ENCODE measurements at places on chromosomes 13 and 19.

- no peak for DNase-seq
These were observed 2.5 kb upstream of the CACNG6 start for GRCh38 chr19:53988981-53989380.

- no peak for DNase-seq
These were observed 27.1 kb upstream of the GRTP1 start for GRCh38 chr13:113390874-113391497.

DNA sequence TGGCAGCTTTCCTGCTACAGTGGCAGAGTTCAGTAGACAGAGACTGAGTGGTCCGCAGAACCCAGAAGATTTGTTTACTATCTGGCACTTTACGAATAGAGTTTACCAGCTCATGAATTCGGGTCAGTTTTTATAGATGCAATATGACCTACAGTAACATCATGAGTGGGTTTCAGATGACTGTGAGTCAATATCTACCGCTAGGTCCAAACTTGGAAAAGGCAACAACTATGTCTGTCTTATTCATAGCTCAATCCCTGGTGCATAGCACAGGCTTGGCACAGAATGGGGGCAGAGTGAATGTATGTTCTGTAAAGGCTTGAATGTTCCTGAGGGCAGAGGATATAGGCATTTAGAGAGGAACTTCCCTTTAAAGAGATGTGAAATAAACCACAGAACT, 65.2 kb downstream of the RAP2A start:
- no peak for DNase-seq

- no peak for DNase-seq
These were observed 159.4 kb downstream of the NHLRC3 start for GRCh38 chr13:39197647-39198007.

DNA sequence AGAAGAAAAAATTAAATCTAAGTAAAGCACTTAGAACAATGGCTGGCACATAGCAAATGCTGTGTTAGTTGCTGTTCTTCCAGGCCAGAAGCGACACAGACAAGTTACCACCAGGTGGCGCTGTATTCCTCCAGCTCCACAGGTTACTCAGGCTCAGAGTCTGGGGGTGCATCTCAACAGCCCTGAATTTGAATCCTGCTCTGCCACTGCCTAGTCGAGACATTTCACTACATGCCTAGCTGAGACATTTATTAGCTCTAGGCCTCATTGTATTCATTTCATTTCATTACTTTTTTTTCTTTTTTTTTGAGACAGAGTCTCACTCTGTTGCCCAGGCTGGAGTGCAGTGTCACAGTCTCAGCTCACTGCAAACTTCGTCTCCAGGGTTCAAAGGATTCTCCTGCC, 16.4 kb upstream of the CYP2B6 start:
- peak; percentile 79 for DNase-seq

- DNase-seq: peak; percentile 36
These were observed 11.3 kb downstream of the GTPBP3 start for GRCh38 chr19:17348700-17349099.

DNA sequence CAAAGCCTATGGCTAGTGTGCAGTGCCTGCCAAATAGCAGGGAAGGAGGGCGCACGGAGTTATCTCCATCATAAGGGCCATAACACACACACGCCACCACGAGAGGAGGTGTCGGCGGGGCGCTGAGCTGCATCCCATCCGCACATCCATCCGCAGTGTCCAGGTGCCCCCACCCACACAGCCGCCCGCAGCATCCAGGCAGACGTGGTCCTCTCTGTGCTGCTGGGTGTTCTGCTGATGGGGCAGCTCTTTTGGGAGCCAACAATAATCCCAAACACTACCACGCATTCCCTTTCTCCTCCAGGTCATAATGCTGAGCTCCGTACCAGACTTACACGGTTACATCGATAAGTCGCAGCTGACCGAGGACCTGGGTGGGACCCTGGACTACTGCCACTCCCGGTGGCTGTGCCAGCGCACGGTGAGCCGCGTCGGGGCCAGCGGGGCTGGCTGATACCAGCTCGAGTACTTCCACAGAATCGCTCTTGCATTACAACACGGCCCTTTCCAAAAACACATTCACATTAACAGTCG, 41.5 kb upstream of the F7 start:
- no peak for DNase-seq

DNA sequence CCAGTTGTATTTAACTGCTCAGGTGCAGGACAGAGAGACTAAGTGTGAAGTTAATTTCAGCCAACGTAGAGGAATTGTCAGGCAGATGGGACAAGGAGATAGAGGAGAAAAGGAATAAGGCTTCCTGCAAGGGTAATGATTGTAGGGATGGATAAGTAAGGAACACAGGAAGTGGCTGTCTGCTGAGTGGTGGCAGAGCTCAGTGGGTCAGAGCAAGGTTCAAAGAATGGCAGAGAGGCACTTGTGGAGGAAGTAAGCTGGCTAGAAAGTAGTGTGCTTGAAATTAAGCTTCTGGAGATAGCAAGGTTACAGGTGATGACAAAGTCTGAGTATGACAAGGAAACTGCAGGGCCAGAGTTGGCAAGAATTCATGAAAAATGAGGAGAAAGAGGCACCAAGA, 47.9 kb downstream of the USPL1 start:
- DNase-seq: no peak

GRCh38 chr13:101575581-101575980, 123.1 kb downstream of the ITGBL1 start:
- DNase-seq: no peak

DNA sequence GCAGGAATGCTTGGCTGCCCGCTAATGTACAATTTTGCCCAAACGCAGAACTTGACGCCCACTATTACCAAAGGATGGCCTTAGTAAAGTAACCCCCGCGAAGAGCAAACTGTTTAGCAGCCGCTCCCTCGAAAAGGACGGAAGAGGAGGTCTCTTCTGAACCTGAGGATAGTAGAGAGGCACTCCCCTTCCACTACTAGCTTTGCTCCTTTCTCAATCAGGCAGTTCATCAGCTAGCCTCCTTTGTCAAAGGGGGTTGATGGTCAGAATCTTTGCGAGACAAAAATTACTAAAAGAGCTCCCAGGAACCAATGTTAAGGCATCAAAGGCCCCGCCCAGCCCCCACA, 534 bp downstream of the CAB39L start:
- DNase-seq: peak; percentile 24

DNA sequence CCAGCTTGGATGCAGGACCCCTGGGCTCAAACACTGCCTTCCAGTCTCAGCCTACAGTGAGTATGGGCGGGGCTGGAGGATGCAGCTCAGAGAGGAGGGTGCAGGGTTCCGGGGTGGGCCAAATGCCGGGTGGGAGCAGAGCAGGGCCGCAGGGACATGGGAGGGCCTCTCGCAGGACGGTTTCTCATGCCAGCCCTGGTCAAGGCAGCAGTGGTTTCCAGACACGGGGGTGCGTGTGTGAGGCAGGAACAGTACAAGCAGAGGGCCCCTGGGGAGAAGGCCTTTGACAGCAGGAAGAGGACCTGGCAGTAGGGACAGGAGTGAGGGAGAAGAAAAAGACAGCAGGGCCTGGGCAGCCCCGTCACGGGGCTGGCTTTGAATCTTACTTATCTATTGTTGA, 34.1 kb downstream of the CRTC1 start:
- DNase-seq: no peak

DNA sequence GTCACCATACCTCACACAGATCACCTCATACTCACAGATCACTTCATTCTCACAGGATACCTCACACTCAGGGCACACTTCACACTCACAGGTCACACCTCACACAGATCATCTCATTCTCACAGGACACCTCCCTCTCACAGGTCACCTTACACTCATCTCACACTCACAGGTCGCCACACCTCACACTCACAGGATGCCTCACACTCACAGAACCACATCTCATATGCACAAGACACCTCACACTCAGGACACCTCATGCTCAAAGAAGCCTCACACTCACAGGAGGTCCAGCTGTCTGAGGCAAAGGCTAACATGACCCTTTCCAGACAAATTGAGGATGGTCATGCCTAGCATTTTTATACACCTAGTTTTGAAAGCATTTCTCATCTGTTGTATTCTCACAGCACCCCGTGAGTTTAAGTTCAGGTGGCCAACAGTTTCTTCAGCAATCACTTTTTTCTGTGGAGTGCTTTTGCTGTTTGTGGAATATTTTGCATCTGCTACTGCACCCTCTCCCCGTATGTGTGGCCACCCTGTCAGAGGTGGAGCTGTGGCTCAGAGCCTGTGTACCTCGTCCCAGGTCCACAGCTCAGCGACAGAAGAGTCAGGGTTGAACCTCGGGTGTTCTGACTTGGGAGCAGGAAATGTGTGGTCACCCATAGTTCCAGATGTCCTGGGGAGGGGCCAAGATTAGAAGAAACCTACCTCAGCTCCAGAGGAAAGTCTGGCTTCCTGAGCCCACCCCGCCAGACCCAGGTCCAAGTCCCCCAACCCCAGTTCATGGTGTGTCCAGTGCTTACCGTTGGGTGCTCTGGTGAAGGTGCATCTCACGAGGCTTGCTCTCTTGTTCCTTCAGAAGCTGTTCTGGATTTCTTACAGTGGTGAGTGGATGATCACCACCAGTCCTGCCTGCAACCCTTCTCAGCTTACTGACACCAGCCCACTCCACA, 7.6 kb downstream of the F7 start:
- DNase-seq: no peak

- DNase-seq: peak; percentile 68
These were observed 11.7 kb downstream of the CIC start for GRCh38 chr19:42280815-42281145.

DNA sequence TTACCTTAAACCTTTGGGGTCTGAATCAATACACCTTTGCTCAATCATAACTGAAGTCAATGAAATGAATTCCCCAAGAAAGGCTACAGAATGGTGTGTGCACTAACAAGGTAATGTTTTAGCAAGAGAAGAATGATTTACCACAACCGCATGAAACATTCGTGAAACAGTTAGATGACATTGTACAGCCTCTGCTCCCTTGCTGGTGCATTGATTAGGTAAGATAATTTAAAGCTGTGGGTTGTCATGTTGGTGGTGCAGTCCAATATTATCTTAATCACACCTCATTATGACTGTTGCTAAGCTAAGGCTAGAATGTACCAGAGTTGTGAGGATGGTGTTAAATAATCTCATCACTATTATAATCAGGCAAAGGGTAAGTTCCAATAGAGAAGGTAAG, 1673.2 kb upstream of the PRR20A start:
- no peak for DNase-seq

GRCh38 chr19:56972291-56972841, 131.8 kb upstream of the PEG3 start:
- DNase-seq: no peak

GRCh38 chr13:40787062-40787461, 2.3 kb upstream of the SLC25A15 start:
- DNase-seq: no peak

DNA sequence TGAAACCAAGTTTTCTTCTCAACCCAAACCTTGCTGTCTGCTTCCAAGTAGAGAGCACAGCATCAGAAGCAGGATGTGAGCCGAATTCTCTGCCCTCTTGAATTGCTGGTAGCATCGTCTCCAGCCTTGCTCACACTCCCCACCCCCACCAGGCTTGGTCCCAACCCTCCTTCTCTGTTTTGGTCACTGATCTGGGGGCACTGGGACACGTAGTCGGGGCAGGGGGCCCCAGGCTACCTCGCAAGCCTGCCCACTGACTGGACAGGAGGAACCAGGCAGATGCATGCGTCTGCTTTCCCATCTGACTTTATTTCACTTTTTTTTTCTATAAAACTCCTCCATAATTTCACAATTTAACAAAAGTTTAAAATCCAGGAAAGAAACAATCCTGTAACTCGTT, 69.7 kb downstream of the MLLT1 start:
- no peak for DNase-seq

Data from GM03348 (cell line).